Activated CD4-positive, alpha-beta T cell treated with anti-CD3 and anti-CD28 coated beads, Interleukin-2, amount 50 U/mL, for 1 hour (primary cell): ENCODE measurements at places on chromosomes 4 and X.
A peak's percentile ranks its signal among the peaks of the same experiment; 100 is the strongest.

DNA sequence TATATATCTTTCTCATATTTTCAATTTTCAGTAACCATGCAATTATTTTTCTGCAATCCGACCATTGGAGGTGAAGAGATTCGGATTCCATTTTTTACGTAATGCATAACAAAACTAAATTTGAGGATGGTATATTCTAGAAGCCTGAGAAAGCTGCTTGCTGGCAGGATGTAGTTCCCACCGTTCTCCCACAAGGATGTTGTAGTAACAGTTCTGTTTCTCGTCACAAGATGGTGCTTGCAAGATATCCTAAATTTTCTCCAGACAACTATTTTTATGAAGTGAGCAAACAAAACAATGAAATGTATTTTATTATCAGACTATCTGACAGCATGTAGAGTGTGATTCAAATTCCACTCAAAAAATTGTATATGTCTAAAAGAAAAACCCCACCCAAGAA is 10.7 kb downstream of the PWWP3B start:
- DNase-seq, result no peak

GRCh38 chr4:10684631-10685030 is at the start of gene CLNK:
CLNK (minus strand) TSS chr4:10684768; CDS start chr4:10667869, 16,899 bp downstream.
- DNase-seq, result no peak

GRCh38 chrX:40266490-40267333 is 169.0 kb upstream of the BCOR start:
- DNase-seq, result peak; percentile 52

GRCh38 chr4:173009129-173009823 is 159.3 kb upstream of the GALNT7 start:
- DNase-seq, result no peak

DNA sequence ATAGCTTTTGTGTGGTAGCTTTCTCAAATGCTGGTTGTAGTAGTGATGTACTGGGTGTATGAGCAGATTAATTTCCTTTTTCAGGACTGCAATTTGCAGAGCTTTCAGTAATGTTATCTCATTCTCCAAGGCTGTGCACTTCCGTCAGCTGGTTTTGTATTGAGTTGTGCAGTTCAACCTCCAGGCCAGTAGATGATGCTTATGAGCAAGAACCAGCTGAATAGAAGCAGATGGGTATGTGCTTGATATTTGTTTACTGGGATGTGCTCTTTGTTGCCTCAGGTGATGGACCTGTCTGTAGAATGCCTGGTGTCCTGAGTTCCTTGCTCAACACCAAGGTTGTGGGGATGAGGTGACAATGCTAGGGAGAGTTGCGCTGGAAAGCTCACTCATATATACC is 462.8 kb downstream of the PCDH18 start:
- no peak for DNase-seq

DNA sequence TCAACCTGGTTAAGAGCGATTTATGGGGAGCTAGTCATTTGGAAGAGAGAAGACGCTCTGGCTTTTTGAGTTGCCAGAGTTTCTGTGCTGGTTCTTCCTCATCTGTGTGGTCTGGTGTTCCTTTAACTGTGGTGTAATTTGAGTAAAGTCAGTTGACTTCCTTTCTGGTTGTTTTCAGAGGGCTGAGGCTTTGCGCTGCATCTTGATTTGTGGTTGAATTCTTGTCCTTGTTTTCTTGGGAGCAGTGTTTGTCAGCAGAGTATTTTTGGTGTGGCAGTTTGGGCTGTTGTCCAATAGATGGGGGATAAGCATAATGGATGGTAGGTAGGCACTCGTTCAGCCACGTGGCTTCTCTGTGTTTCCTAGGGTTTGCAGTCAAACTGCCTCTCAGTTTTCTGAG is 2143.2 kb upstream of the TENM3 start:
- no peak for DNase-seq

- no peak for DNase-seq
Measured at GRCh38 chr4:84718699-84719098, 135.8 kb downstream of the CDS1 start.

DNA sequence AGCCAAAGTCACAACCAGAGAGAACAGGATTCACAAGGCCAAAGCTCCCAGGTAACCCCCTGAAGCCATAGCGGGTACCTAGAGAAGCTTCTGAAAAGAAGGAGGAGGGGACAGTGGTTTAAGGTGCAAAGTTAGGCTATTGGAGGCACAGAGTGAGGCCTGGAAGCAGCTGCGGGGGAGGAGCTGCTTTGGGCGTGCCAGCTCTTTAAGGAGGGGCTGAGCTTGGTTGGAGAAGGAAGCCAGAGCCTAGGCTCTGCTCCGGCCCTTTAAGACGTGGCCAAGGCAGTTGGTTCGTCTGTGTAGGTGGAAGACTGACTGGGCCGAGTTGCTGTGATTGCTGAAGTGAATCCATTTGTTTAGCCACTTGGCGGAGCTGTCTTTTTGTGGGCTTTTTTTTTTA is 1.5 kb downstream of the KLF8 start:
- DNase-seq, result no peak

DNA sequence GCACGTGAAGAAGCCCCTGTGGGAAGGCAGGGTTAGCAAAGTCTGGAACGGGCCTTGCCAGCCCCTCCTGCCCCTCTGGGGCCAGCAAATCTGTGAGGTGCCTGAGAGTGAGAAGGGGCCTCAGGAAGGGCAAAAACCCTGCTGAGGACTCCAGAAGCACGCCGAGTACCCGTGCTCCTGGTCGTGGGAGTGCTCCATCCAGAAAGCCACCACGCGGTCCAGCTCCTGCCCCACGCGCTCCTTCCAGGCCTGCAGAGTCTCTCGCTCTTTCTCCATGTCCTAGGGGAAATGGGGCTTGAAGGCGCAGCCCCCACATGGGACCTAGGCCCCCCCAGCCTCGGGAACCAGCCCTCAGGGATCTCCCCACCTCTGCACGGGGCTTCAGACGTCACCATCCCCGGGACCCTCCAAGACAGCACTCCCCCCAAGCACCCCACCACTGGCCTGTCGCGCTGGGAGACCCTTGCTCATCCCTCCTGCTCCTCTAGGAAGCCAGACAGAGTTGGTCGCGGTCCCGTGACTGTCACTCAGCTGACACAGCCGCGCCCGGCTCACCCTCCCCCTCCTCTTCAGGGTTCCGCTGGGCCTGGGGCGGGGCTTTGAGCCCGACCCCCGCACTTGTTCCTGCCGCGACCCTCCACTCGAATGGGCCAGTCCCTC is at the start of gene RENBP:
Gene RENBP, minus strand, starts transcription at position 504 of the 660 bp plus-strand sequence. Its CDS starts 33 bp downstream, at position 471.
- DNase-seq, result peak; percentile 48

GRCh38 chr4:15753786-15754185 is 24.3 kb upstream of the CD38 start:
- DNase-seq, result no peak

- no peak for DNase-seq
Measured at GRCh38 chrX:23770142-23770541, 12.8 kb upstream of the SAT1 start.

DNA sequence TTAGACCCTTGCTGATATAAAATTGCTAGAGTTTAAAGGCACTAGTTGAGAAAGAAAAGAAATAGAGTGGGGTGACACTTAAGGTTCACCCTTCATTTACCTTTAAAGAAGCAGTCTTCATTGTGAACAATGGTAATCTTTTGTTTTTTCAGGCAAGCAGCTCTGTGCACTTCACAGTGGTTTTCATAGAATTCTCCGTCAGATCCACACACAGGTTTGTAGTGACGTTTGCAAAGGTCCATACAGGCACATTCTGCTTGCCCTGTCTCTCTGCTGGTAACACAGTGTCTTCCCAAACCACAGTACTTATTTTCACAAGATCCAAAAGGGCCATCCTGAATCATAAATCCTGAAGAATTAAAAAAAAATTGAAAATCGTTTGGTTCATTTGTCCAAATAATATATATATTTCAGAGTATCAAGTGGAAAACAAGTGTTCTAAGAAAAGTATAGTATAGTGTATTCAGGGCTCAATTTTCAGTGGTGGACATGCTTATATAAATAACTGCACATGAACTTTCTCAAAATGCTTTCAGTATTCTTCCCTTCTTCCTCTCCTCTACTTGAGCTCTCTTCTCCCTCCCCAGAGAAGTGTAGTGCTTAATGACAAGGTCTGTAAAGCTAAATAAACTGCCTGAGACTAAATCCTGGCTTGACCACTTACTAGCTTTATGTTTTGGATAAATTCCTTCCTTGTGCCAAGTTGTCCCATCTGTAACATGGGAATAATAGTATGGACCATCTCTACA is 243.3 kb downstream of the FSTL5 start:
- DNase-seq, result no peak

DNA sequence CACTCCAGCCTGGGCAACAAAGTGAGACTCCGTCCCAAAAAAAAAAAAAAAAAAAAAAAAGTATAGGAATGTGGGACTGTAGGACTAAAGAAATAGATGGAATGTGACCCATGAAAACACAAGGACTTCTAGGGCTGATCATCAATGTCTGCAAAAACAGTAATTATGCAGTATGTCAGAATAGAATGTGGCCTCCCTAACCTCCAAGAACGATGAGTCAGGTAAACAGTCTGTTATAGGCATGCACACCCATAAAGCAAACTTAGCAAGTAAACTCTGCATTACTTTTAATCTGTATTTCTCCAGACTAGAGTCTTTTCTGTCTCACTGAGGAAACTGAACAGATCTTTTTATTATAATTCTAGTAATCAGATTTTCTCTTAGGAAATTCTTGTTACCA is 233.4 kb downstream of the HNRNPD start:
- no peak for DNase-seq

GRCh38 chr4:112109360-112110058 is 35.7 kb upstream of the FAM241A start:
- DNase-seq, result no peak

DNA sequence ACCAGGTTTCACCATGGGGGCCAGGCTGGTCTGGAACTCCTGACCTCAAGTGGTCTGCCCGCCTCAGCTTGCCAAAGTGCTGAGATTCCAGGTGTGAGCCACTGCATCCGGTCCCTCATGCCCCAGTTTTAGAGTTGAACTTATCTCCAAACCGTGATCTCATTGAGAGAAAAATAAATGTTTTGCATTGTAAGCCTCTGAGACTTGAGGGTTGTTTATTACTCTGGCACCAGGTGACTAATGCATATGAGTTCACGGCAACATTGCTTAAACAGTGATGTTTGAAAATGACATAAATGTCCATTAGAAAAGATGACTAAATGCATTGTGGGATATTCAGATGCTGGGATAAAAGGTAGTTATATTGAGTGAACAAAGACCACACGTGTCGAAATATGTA is 22.9 kb upstream of the FAT1 start:
- no peak for DNase-seq
